ENCODE measurements at places on chromosomes 6 and 20.

DNA sequence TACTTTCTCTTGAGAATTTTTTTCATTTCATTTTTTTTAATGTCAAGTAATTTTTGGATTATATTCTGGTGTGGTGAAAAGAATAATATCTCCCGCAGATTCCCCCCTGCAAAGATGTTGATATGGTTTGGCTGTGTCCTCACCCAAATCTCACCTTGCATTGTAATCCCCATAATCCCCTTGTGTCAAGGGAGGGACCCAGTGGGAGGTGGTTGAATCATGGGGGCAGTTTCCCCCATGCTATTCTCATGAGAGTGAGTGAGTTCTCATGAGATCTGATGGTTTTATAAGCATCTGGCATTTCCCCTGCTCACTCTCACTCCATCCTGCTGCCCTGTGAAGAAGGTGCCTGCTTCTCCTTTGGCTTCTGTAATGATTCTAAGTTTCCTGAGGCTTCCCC, 58.7 kb upstream of the PMEPA1 start:
- DNase-seq = no peak

DNA sequence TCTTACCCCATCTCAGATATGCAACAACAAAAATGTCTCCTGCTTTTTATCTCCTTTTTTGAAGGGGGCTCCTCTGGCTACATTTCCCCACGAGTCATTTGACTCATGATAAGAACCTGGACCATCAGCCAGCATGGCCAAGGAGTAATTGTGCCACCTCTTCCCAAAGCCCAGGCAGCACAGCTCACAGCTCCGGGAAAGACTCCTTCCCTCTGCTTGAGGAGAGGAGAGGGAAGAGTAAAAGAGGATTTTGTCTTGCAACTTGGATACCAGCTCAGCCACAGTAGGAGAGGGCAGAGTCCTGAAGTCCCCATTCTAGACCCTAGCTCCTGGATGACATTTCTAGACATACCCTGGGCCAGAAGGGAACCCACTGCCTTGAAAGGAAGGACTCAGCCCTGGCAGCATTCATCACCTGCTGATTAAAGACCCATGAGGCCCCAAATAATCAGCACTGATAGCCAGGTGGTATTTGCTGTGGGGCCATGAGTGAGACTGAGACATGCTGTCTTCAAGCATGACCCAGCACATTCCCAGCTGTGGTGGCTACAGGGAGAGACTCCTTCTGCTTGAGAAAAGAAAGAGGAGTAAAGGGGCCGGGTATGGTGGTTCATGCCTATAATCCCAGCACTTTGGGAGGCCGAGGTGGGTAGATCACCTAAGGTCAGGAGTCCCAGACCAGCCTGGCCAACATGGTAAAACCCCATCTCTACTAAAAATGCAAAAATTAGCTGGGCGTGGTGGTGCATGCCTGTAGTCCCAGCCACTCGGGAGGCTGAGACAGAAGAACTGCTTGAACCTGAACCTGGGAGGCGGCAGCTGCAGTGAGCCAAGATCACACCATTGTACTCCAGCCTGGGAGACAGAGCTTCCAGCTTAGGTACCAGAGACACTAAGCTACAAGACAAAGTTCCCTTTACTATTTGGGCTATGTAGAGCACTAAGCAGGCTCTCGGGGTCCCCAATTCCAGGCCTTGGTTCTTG, 28.1 kb downstream of the NCOA6 start:
- no peak for DNase-seq

GRCh38 chr6:1470040-1470439, 80.7 kb downstream of the FOXF2 start:
- DNase-seq = no peak

GRCh38 chr6:68652117-68652536, 17.0 kb downstream of the ADGRB3 start:
- no peak for DNase-seq

DNA sequence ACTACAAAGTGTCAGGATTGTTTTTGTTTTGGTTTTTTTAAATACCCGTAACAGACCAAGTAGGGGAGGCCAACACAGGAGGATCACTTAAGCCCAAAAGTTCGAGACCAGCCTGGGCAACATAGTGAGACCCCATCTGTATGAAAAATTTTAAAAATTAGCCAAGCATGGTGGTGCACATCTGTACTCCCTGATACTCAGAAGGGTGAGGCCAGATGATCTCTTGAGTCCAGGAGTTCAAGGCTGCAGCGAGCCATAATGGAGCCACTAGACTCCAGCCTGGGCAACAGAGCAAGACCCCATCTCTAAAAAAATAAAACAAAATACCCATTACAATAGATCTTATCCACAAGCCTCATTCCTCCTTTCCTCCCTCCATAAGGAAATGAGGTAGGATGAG, 28.7 kb upstream of the TM9SF4 start:
- no peak for DNase-seq

GRCh38 chr6:33112148-33112547, 36.4 kb downstream of the HLA-DPB1 start:
- peak; percentile 33 for DNase-seq

- DNase-seq = no peak
Measured at GRCh38 chr6:80433010-80433672, 326.7 kb downstream of the BCKDHB start.

DNA sequence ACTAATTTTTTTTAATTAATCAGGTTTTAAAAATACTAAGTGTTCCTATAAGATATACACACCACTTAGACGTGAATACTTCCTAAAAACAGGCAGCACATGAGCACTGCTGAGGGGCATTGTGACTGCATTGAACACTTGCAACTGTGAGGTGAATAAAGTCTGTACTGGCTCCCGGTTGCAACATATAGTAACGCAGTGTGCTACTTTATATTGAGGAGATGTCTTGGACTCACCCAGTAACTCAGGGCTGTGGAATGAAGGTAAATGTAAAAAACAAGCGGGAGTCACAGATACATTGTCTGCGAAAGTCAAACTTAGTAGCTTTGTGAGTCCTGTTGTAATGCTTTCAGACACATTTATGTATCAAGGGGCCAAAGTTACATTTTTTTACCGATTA, 17.0 kb upstream of the HLA-A start:
- DNase-seq = no peak

GRCh38 chr20:63544241-63544957, 3.1 kb downstream of the SRMS start:
- DNase-seq = no peak

DNA sequence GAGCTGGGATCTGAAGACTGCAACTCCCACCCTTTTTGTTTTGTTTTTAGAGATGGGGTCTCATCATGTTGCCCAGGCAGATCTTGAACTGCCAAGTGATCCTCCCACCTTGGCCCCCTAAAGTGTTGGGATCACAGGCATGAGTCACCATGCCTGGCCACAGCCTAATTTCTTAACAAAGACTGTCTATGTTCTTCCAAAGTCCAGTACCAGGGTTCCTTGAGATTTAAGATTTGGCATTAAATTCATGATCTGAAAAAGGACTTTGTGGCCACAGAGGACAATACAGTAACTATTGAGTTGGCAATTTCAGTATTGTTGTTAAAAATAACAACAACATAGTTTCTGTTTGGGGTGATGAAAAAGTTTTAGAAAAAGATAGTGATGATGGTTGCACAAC, 28.7 kb upstream of the BEND3 start:
- no peak for DNase-seq

- no peak for DNase-seq
Measured at GRCh38 chr6:46138281-46138680, 8.5 kb downstream of the ENPP4 start.

DNA sequence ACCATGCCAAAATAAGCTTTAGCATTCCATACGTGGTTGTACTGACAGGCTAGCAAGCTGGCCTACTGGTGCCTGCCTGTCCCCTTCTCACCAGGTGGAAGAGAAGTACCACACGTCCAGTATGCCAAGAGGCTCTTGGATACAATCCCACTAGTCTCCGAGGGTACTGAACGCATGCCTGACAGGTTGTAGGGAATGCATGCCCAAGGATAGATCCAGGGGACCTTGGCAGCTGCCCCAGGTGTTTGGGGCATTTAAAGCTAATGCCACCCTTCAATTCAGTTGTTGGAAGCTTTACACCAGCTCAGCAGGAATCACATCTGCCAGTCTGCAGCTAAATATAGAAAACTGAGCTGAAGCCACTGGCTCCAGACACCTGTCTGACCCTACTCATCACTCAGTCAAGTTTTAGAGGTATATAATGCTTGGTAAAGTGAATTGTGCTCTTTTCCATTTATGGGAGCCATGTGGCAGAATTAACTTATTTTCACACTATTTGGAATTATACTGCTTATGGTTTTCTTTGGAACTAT, 4.9 kb downstream of the TUBB2B start:
- DNase-seq = no peak

DNA sequence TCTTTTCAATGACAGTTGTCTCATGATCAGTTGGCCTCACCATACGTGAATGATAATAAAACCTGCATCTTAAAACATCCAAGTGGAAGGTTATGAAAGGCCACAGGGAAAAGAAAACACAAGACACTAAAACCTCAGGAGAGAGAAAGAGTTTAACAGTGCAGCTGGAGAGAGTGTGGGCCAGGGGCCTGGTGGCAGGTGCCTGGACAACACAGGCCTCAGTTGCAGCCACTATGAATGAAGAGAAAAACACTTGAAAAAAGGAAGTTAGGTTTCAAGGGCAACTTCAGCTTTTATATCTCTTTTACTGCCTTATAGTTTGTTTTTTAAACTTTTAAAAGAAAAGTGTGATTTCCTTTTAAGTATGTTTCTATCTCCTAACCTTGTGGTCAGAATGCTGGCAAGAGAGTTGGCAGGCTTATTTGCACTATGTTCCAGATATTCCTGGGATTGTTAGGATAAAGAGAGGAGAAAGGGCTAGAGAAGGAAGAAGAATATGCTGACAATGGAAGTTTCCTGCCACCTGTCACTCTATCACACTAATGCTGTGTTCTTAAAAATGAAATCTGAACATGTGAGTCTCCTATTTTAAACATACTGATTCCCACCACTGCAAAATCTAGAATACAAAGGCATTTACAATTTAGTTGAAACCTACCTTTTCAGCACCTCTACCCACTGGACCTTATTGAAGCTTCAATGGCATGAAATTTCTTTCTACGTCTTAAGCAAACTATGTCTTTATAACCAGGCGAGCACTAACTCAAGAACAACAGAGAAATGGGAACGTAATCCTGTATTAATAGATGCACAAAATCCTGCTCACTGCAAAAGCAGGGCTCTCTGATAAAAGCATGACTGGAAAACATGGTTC, 222.4 kb downstream of the CD83 start:
- DNase-seq = no peak

DNA sequence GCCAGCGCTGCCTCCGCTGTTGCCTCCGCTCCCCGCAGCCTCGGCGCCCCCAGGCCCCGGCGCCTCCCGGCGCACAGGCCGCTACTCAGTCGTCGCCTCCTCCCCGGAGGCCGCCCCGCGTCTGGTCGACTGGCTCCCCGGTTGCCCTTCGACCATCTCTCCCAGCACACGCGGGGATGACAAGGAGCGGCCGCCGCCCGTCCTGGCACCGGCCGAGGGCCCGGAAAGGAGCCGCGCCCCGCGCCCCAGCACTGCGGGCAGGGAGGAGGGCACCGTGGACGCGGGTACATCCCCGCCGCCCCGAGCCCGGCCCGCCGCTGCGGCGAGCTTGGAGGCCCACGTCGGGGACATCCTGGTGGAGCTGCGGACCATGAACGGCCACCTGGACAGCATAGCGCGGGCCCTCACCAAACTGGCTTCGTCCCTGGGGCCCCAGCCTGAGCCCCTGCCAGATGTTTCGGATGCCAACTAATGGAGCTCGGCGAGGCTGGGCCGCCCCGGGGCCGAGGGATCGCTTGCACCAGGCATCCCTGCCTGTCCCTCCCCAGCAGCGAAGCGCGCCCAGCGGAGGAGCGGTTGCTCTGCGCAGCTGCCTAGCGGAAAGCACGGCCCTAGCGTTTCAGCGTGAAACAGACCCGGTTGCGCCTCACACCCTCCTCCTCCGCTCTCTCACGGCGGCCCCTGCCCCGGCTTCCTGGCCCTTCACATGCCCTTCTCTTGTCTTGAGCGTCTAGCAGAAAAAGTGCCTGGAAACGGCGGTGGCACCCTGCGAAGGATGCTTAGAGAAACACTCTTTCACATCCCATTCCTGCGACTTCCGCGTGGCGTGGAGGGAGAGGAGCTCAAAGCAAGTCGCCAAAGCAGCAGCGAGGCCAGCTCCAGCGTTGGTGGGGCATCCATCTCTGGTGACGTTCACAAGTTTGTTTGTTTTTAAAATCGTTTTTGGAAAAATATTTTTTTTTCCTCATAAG, 285.8 kb upstream of the SUPT3H start:
- no peak for DNase-seq

GRCh38 chr6:43789447-43789846, 19.4 kb downstream of the VEGFA start:
- DNase-seq = no peak

DNA sequence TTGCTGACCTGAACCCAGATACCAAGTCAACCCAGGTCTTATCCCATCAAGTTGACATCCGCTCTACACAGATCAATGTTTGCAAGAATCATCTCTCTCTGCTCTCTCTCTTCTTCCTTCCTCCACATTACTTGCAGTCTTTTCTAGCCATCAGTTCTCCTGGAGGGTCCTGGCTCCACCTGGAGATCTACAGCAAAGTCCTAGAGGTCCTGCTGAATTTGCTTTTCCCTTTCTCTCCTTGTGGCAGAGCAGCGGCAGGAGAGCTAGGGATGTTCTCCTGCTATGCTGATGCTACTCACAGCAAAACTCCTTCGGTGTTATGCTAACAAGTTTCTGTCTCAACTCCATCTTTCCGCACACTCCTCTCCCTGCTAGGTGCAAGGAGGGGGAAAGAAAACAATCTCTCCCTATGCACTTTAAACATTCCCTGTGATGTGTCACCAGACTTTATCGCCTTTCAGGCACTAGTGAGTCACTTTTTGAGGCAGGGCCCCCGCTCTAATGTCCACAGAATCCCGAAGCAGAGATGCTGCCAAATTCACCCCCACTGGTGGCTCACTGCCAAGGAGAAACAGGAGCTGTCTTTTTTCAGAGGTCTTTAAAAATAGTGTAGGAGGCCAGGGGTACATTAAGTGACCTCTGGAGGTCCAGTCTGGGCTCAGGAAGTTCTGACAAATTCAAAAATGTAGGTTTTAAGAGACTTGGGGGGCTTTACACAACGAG, 62.6 kb downstream of the FAM50B start:
- DNase-seq = no peak

- no peak for DNase-seq
Measured at GRCh38 chr6:85081102-85081501, 316.7 kb upstream of the TBX18 start.

GRCh38 chr20:30511322-30512030, 746.0 kb upstream of the DEFB115 start:
- no peak for DNase-seq

GRCh38 chr20:59938221-59938620, 1.9 kb downstream of the PPP1R3D start:
- DNase-seq = no peak

GRCh38 chr20:48928832-48929725, 7.6 kb downstream of the ARFGEF2 start:
- no peak for DNase-seq

DNA sequence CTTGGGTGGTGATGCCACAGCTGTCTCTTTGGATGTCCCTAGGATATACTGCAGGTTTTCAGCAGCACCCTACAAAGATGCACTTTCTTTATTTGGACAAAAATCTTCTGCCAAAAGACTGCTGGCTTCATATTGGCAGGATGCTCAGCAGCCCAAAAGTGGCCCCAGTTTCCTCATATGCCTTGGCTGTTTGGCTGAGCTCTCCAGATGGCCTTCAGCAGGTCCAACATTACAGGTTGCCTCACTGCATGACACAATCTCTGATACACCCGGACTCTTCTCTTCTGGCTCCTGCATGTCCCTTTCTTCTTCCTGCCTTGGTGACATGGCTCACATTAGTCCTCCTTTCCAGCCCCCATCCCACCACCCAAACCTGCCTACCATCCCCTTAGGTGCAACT, 323.7 kb upstream of the CDH4 start:
- DNase-seq = no peak

Measured in GM12891 (cell line).